ENCODE measurements at places on chromosomes 7 and 10.

- peak; percentile 11 for DNase-seq
Measured at GRCh38 chr10:68184546-68184945, 47.4 kb downstream of the ATOH7 start.

DNA sequence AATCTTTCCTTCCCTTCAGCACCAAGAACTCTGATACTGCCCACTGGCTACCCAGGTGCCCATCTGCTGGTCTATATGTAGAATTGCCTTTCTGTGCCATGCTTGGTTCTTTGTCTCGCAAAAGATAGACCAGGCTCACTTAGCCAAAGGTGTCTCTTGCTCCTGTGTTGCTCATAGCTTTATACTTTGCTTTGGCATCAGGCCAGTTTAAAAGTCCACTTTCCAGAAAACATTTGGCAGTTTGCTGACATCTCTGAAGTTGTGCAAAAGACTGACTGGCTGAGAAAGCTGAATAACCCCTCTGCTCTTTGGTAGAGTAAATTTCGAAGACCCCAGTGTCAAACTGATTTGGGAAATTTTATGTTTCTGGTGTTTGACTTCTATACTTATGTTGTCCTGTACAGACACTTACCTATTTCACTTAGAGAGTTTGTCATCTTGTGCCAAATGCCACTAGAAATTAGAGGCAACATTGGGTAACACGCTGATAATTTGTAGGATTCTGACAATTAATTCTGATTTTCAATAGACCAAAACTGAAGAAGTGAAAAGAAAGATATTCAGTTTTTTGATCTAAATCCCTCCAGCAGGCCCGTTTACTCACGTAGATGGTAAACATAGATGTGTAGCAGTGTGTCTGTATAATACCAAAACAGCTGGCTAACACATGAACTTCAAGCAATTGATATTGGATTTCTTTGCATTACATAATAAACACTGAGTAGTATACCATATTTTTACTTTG is 91.1 kb downstream of the CPED1 start:
- DNase-seq = no peak

DNA sequence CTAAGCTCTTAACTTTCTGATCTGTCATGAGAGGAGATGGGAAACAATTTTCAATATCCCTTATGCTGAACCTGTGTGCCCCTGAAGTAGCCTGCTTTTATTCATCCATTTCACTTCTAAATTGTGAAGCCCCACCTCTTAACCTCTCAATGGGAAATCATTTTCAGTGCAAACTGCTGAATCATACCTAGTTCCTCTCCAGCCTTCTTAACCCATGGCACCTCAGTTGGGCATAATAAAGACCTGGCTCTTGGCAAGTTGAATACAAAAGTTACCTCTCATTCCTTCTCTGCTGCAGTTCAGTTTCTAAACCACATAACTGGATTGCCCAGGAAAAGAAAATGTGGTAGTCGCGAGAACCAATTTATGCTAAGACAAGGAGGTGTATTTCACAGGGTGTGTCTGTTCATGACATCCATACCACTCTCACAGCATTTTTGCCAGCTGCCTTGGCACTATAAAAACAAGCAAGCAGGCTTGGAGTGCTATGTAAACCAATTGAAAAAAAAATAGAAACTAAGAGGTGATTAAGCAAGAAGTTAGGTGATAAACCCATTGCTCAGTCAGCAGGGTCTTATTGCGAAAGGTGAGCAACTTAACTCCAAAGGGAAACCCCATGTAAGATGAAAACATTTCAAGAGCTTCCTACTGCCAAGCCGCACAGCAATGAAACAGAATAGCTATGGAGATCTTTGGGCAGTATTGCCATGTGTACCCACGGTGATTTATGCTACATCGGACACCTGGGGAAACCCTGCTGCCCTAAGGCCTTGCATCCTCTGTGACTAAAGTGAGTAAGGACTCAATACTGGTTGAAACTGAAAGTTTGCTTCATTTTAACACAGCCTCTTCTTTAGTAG is 57.0 kb upstream of the DKK1 start:
- DNase-seq = no peak

GRCh38 chr10:13593535-13593934 is 6.8 kb downstream of the PRPF18 start:
- no peak for DNase-seq

DNA sequence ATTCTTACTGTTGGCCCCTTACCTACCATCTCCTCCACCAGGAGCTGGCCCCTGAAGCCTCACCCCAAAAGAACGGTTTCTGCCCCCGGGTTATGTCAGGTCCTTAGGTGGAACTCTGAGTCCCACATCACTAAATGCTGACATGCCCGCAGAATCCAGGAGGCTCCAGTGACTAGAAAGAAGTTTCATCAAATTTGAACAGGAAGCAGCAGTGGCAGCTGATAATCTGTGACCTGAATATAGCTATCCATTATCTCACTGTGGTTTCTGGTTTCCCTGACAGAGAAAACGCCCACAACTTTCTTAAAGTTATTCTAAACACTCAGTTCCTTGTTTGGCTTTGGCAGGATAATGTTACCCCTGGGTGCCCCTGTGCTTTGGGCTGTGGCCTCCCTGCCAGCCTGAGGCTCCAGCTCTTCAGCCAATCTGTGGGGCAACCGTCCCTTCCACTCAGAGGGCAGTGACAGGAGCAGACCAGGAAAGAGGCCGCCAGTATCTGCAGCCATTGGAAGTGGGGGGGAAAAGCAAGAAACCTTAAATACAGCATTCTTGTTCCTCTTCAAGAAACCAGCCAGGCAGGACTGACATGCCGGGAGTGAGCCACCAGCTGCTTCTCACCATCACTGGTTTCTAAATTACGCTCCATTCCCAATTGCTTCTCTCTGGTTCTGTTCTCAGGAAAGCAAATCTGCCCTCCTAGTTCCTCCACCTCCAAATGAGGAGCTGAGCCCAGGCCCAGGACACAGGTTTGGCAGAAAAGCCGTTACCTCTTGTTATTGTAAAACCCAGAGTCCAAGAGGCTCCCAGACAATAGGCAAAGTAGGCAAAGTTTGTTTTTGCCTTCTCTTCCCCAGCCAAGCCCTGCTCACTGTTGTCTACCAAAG is 41.2 kb upstream of the VCL start:
- no peak for DNase-seq

- no peak for DNase-seq
Measured at GRCh38 chr10:20623546-20623945, 273.6 kb downstream of the NEBL start.

GRCh38 chr10:130222381-130222780 is 86.2 kb downstream of the GLRX3 start:
- DNase-seq = no peak

DNA sequence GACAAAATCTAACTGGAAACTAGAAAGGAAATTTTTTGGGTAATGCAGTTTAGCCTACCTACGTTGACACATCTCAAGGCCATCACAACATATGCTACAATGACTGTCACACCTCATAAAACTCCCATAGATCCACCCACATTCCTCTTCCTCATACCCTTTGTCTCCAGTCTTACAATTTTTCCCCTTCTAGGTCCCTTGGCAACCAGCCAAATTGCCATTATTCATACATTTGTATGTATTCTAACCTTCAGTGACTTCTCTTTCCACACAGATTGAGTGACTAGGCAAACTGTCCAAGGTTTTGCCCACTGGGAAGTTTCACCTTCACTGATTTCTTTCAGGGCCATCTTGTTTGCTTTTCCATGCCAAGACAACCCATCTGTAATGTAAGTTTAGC is 100.5 kb upstream of the TPK1 start:
- DNase-seq = no peak

DNA sequence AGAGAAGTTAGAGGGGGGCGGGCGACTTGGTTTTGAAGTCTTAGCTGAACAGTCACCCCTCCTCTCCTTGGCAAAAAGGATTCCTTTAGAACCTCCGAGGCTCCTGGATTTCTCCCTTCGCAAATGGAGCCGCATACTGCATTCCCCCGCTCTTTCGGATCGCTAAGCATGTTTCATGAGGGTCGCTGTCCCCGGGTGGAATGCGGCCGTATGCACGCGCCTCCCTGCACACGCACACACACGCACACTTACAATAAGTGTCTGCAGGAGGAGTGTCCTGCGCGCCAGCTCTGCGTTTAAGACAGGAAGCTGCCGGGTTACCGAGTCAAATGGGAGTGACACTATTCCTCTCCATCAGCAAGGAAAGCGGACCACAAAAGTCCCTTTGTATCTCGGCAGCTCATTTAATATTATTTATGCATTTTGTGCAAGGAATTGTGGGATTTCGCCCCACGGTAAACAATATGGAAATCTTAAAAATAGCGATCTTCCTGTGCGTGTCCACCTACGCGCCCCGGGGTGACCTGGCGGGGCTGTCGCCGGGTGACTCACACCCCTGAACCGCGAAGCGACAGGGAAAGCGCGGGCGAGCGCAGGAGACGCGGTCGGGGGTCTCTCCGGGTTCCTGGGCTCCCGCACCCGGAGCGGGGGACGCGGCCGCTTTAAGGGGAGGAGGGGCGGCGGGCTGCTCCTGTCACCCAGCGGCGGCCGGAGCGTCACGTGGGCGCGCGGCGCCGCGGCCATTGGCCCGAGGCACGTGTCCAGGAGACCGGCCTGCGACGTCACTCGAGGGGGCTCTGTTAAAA is 988 bp upstream of the EN2 start:
- no peak for DNase-seq

GRCh38 chr7:1236132-1236661 is 3.5 kb downstream of the UNCX start:
- no peak for DNase-seq

DNA sequence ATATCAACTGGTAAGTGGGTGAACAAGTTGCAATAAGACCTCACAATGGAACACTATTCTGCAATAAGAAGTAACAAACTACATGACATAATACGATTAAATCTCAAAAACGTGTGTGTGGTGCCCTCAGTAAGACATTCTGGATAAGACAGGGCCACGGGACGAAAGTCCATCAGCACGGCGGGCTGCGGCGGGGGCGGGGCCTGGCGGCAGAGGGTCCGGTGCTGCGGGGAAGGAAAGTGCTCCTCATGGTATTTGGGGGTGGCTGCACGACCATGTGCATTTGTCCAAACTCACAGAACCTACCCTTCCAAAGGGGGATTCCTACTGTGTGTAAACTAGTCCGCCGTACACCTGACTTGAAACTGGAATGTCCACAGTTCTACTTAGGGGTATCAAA is 341.8 kb downstream of the TCERG1L start:
- DNase-seq = no peak

GRCh38 chr10:116490028-116490662 is 55.6 kb upstream of the PNLIP start:
- DNase-seq = peak; percentile 9

DNA sequence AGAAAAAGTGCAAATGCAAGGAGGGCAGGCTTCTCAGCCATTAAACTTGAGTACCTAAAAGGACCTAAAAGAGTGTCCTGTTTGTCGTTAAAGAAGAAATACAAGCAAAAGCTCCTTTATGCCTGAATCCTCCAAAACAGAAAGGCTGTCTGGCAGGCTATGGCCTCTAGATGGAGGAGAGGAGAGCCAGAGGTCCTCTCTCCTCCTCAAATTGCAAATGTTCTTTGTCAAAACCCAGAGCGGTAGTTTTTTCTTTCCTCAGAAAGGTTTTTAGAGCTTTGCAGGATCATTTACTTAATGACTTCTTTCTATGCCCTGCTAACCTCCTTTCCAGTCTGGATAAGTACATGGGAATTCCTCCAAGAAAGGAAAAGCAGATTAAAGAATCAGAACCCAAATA is 1.9 kb upstream of the SORCS1 start:
- no peak for DNase-seq

DNA sequence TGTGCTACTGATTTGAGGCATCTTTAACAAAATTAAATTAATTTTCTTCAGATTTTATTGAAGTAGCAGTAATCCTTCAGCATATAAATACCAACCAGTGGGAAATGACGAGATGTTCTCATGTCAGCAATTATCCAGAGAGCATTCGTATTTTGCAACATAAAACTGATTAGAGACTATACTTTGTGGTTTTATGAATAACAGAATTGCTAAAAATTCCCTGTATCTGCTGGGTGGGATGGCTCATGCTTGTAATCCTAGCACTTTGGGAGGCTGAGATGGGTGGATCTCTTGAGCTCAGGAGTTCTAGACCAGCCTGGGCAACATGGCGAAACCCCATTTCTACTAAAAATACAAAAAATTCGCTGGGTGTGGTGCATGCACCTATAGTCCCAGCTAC is 56.9 kb downstream of the ATAD1 start:
- DNase-seq = no peak

DNA sequence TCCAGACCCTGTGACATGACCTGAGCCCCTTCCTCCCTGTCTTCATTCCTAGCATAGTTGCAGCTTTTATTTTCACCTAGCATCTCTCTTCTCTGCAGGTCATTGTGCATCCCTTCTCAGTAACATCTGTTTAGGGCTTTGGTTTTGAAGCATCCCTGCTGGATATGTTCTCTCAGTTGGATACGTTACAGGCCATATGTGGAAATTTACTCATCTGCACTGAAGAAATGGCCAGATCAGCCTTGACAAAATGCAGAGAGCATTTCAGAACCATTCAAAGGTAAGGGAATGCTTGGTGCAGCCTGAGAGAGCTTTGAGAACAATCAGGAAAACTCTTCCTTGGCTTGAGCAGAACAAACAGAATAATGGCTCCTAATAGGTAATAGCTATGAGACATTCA is 647.0 kb downstream of the KCNMA1 start:
- no peak for DNase-seq

GRCh38 chr7:7223250-7223649 is 40.9 kb downstream of the C1GALT1 start:
- no peak for DNase-seq

GRCh38 chr10:79053481-79054202 is 15.1 kb upstream of the ZMIZ1 start:
- DNase-seq = no peak

DNA sequence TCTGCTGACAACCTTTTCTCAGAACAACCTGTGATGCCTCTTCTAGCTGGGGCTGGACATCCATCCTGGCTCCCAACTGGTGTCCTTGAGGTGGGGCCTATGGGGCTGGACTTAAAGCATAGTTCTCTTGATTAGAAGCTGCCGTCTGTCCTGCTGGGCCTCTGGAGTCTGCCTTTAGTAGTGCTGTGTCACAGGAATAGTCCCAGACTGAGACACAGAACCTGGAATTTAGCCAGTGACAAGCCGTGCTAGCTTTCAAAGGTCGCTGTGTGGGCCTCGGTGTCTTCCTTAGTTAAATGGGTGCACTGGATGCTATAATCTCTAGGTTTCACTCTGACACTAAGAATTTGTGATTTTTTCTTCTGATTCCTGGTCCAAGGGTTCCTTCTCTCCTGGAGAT is 41.2 kb downstream of the GPR141 start:
- no peak for DNase-seq

GRCh38 chr10:21314906-21315644 is 210.4 kb downstream of the SKIDA1 start:
- DNase-seq = no peak

GRCh38 chr7:158244430-158244829 is 343.2 kb downstream of the PTPRN2 start:
- no peak for DNase-seq

- DNase-seq = no peak
Measured at GRCh38 chr7:125222596-125222995, 293.0 kb upstream of the POT1 start.

DNA sequence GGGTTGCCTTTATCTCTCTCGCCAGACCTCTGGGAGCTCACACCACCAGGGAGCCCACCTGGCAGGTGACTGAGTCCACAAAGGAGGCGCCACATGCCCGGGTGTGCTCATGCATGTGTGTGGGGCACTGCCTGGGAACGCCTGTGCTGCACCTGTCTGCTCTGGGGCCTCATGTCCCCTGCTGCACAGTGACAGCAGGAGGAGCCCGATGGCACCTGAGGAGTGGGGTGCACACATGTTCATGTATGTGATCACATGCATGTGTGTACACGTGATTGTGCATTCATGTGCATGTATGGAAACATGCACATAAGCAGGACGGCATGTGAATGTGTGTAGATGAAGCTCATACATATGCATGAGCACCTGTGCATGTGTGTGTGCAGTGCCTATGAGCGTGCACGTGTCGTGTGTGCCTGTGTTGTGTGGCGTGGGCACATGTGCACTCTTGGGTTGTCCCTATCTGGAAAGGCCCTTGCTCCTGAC is 22.0 kb downstream of the YKT6 start:
- no peak for DNase-seq

Measured in hepatic stellate cell (primary cell).